Hypothalamus (tissue), 51 donors: ENCODE measurements at places on chromosomes 11 and 22.

GRCh38 chr22:22959147-22959827, 71.7 kb downstream of the IGLL5 start:
- DNase-seq: peak; percentile 82

DNA sequence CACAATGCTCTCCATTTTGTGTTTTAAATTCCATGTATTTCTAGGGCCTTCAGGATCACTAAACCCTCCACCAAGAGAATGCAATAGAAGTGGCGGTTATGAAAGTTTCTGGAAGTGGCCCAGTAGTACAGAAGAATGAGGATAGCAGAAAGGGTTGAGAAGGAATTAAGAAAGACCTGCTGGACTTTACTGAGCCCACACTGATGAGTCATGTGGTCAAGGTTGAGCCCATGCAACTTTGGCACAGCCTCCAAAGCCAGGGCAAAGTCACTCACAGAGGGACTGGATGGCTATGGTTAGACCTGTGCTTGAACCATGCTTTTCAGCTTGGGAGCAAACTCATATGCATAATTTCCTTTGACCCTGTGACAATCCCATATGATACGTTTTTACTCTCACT, 102.9 kb upstream of the PLET1 start:
- DNase-seq: no peak

GRCh38 chr11:32103941-32104340, 13.1 kb downstream of the RCN1 start:
- DNase-seq: no peak

- no peak for DNase-seq
Observed at GRCh38 chr11:100949443-100949842, 180.2 kb downstream of the PGR start.

- DNase-seq: no peak
Observed at GRCh38 chr11:46655631-46656030, 38.3 kb downstream of the ATG13 start.

GRCh38 chr11:111635706-111636045, 33.4 kb downstream of the SIK2 start:
- peak; percentile 66 for DNase-seq

DNA sequence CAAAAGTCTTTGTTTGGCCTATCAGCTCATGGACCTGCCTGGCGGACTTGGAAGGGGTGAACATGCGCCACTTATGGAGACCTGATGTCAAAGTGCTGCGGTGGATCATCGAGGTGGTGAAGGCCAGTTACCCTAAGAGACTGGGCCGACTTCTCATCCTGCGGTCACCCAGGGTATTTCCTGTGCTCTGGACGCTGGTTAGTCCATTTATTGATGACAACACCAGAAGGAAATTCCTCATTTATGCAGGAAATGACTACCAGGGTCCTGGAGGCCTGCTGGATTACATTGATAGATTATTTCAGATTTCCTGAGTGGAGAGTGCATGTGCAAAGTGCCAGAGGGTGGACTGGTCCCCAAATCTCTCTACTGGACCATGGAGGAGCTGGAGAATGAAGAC, 17.9 kb downstream of the ALKBH3 start:
- DNase-seq: no peak

GRCh38 chr22:46894081-46894671, 131.7 kb downstream of the TBC1D22A start:
- no peak for DNase-seq

- DNase-seq: no peak
Observed at GRCh38 chr11:110901441-110901840, 189.2 kb upstream of the ARHGAP20 start.

DNA sequence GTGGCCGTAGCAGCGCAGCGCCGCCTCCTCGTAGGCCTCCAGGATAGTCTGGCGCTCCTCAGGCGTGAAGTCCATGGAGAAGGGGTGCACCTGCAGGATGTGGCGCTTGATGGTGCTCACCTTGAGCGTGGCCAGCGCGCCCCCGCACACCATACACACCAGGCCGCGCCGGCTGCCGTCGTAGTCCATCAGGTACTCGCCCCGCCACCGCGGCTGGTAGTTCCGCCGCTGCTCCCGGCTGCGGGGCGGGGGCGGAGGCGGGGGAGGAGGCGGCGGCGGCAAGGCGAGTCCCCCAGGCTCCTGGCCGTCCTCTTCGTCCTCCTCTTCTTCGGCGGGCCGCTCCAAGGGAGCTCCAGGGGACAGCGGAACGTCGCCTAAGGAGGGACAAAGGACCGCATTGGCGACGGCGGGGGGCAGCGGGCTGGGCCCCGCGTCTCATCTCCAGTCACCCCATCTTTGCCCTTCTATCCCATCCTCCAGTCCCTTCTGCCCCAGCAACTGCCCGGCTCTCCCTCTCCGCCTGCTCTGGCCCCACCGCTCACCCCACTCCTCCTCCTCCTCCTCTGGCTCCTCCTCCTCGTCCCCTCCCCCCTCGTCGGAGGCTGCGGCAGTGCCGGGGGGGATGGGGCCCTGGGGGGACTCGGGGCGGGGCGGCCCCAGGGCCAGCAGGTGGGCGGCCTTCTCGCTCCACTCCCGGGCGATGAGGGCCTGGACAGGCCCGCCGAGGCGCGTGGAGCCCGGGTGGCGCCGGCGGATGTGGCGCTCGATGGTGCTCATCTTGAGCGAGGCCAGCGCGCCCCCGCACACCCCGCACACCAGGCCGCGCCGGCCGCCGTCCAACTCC, 4.9 kb downstream of the ZFTA start:
- DNase-seq: no peak

GRCh38 chr11:62266558-62266957, 3.4 kb upstream of the SCGB2A2 start:
- no peak for DNase-seq

- DNase-seq: no peak
Observed at GRCh38 chr11:72426103-72426757, 8.1 kb downstream of the CLPB start.

- no peak for DNase-seq
Observed at GRCh38 chr22:32728291-32728690, 73.2 kb upstream of the TIMP3 start.

- no peak for DNase-seq
Observed at GRCh38 chr11:11413776-11414175, 60.7 kb upstream of the CSNK2A3 start.

- no peak for DNase-seq
Observed at GRCh38 chr22:48414651-48415050, 1413.0 kb downstream of the BRD1 start.

GRCh38 chr22:45163099-45163450, 650 bp upstream of the NUP50 start:
- DNase-seq: no peak

GRCh38 chr11:41533761-41534160, 74.3 kb upstream of the LRRC4C start:
- DNase-seq: no peak

- DNase-seq: no peak
Observed at GRCh38 chr22:22144858-22145257, 99.7 kb upstream of the VPREB1 start.

GRCh38 chr11:5679811-5680210, 5.1 kb downstream of the TRIM5 start:
- DNase-seq: no peak

DNA sequence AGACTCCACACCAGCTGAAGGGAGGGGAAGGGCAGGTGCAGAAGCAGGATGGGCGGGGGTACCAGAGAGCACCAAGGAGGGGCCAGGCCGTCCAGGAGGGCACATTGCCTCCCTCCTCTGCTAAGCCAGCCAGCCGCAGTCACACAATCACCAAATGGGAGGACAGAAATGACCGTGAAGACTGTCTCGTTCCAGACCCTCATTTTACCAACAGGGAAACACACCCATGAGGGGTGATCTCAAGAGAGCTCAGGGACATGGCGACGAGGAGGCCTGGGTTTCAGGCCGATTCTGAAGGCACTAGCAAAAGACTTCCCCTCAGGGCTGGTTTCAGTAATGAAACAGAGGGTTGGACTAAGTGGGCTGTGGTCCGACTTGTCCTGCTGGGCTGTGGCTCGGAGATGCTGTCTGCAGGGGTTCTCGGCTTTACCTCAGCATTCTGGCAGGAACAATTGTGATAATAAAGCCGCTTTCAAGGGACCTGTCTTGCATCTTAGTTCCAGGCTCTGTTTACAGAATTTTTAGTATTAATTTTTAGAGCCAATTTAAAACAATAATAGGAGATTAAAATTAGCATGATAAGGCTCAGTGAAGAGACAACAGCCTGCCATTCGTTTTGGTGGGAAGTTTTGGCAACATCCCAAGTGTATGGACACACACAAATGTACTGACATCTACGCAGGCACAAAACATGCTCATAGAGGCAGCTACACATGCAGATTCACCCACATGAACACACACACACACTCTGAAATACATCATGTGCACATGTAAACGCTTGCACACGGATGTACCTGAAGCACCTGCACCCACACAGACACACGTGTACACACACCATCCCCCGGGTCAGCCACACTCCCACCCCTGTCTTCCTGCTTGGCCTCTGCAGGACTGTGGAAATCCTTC, 2.0 kb upstream of the B3GAT1 start:
- DNase-seq: no peak

- DNase-seq: no peak
Observed at GRCh38 chr11:28269586-28269985, 161.4 kb downstream of the METTL15 start.

DNA sequence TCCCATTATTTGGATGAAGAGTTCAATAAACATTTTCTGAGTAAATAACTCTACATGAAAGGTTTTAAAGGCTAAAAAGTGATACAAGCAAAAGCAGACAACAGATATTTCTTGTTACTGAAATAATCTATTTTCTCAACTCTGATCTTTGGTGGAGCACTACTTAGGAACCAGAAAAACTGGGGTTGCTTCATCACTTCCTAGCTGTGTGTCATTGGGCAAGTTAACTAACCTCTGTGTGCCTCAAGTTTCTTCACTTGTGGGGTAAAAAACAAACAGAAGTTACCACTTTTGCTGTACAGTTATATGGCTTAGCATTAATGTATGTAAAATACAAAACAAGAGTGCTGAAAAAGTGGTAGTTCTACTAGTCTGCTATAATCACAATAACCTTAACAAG, 5.6 kb downstream of the MAPK1 start:
- DNase-seq: no peak

DNA sequence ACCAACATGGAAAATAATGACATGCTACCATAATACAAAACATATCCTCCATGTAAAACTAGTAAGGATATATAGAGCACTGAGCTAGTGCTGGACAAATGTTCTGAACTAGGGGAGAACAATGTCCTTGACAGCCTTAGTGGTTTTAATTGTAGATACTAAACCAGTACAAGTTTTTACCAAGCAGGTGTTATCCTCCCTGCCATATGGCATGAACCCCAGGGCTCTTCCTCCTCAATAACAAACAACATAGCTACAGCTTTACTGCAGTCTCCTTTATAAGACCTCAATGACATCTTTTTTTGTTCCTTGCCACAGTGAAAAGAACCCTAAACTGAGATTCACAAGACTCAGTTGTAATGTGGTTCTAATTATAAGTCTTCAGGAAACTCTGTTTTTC, 70.2 kb upstream of the GDPD4 start:
- DNase-seq: no peak

- DNase-seq: no peak
Observed at GRCh38 chr22:43777286-43777685, 34.8 kb downstream of the EFCAB6 start.

- DNase-seq: no peak
Observed at GRCh38 chr11:107931206-107931605, 3.0 kb downstream of the RAB39A start.

- no peak for DNase-seq
Observed at GRCh38 chr11:61153593-61154095, 7.6 kb downstream of the VPS37C start.
